Lung microvascular endothelial cell (primary cell): ENCODE measurements at places on chromosomes 3 and 15. TPM values are rescaled to one million over a fixed set of nuclear protein-coding genes. Genes with fewer than 3 reads are reported as not detected.

GRCh38 chr3:56838448-56838847 lies 36.7 kb upstream of the ARHGEF3 start:
- no peak for DNase-seq

DNA sequence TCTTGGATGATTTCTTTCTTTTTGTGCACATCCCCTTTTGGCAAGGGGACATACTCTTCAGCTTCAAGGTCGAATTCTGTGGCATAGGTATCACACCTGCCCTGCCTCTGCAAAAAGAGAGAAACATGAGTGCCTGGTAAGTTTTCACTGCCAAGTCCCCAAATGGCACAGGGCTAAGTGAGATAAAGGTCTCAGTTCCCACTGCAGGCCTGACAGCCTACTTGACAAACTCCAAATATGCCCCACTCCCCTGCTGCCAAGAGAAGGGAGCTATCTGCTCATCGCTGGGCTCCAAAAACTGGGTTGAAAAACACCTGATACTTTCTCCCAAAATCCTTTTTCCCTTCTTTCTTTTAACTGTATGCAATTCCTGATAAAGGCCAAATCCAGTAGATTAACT lies 23.0 kb downstream of the RUVBL1 start:
- no peak for DNase-seq

Gene TRH
- not detected in 2 replicates for total RNA-seq

Gene SOX14
- not detected in 2 replicates for total RNA-seq

Gene SLCO2A1
- total RNA-seq, result 2.4 and 7.9 TPM in 2 replicates
